Hematopoietic multipotent progenitor cell treated with erythropoietin and hydrocortisone succinate and interleukin-3 and kit ligand, for 17 days (in vitro differentiated cells): ENCODE measurements at places on chromosomes 4 and X.

DNA sequence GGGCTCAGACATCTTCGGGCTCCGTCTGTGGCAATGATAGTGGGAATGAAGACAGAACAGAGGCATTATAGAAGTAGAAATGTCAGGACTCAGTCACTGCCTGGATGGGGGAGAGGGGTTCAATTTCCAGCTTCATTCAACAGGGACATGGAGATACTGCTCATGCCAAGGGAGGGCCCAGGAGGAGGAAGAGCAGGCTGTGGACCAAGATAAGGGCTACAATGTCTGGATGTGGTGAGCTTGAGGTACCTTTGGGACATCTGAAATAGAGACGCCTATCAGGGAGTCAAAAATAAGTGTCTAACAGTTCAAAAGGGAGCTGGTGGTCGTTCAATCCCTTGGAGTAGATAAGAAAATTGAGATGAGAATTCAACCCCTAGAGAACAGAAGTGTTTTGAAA lies 34.5 kb downstream of the ELF4 start:
- DNase-seq = no peak

DNA sequence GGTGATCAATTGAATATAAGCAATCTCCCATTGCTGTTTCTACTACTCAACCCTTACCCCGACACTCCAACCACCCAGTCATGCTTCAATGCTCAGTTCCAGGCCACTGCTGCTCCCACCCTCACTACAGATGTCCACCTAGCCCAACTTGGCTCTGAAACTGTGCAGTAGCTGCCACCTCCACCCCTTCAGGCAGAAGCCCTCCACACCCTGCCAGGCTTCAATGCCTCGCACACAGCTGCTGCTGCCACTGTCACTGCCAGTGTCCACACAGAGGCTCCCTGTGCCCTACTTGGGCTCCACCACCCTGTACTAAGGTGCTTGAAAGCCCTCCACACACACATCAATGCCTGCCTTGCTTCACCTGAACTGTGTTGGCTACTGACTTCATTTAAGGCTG lies 34.6 kb downstream of the LAMTOR3 start:
- no peak for DNase-seq

DNA sequence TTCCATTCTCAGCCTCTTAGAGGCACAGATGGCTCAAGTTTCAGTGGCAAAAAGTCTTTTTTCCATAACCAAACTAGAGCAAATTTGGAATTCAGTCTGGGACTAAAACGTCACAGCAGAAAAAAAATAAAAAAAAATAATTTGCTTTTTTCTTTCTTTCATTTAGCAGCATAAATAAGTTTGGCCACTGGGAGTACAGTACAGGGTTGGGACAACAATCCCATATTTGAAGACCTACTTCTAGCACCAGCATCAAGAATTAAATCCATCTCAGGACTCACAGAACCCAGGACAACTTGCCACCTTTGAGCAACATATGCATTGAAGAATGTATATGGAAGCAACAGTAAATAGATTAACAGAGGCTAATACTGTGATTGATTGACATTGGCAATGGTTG lies 214.0 kb downstream of the FBXW7 start:
- no peak for DNase-seq

DNA sequence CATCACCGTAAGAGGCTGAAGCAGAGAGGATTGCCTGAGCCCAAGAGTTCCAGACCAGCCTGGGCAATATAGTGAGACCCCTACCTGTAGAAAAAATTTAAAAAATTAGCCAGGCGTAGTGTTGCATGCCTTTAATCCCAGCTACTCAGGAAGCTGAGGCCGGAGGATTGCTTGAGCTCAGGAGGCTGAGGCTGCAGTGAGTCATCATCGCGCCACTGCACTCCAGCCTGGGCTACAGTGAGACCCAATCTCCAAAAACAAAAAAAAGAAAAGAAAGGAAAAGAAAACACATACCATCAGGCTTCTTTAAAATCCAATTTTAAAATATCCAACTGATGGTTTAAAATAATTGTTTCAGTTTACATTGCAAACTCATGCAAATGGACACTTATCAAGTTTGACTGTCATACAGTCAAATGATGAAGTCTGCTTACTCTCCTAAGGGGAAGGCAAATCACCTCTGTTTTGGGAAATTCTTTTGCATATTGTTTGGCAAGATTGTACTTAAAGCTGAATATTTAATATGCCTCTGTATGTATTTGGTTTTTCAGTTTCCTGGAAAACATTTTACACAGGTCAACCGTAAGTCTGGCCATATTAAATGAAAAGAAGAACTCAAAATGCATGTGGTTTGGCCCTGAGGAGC lies 23.7 kb upstream of the TENM3 start:
- DNase-seq = no peak

DNA sequence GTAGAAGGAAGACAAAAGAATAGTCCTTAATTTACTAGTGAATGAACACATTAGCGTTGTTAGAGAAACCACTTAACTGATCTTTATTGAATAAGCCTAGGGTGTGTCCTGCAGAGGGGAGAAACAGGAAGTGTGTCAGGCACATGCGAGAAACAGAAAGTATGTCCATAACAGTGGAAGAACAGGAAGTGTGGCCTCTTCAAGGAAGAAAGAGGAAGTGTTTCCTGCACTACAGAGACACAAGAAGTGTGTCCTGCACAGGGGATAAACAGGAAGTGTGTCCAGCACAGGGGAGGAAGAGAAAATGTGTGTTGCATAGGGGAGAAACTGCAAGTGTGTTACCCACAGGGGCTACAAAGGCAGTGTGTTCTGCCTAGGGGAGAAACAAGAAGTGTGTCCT lies 539.6 kb upstream of the PRKX start:
- DNase-seq = no peak

DNA sequence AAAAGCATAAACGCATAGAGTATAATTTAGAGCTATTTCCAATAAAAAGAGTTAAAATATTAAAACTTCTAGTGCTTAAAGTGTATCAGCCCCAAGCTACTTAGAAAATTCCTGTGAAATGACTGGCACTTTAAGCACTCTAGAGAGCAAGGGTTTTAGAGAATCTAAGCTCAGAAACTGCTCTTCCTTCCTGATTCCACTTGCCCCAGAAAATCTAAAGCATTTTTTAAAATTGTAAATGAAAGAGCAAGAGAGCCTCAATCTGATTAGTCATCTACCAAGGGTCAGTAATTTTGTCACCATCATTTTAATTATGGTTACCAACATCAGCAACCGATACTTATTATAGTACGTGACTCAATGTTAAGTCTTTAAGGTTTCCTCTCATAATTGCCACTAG lies 25.0 kb downstream of the CTPS2 start:
- DNase-seq = no peak
